Non-pigmented ciliary epithelial cell (primary cell): ENCODE measurements at places on chromosomes 6 and 20.

- no peak for DNase-seq
These were observed 8.5 kb upstream of the GDF5 start for GRCh38 chr20:35446356-35447078.

GRCh38 chr6:154318721-154319120 lies 37.9 kb downstream of the IPCEF1 start:
- DNase-seq: no peak

DNA sequence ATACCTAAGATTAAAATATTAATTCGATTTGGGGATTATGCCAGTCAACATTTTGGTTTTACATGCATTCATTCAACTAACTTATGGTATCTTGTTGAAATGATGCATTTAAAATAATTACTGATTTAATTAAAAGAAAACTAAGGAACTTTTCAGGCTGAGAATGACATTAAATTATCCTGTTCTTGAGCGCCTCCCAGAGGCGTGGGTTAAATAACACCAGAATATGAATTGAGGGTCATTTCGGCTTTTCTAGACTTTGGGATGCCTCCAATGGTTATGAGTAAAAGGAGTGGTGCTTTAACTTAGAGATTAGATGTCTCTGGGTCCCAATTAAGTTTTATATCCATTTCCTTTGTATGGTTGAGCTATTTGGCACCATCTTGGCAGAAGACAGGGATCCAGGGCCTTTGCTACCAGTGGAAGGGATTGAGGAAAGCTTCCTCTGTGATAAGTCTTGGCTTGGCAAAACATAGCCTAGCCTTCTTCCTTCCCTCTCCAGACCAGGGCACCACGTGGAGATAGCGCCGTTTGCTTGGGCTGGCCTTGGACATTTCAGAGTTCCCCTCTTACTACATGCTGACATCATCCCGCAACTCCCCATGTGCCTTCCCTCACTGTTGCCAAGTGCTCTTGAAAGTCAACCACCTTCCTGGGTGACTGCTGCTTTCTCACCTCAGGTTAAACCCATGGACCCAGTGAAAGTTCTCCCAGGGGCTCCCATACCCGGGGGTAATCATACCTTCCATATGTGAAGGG lies 28.7 kb downstream of the GNAS start:
- no peak for DNase-seq

DNA sequence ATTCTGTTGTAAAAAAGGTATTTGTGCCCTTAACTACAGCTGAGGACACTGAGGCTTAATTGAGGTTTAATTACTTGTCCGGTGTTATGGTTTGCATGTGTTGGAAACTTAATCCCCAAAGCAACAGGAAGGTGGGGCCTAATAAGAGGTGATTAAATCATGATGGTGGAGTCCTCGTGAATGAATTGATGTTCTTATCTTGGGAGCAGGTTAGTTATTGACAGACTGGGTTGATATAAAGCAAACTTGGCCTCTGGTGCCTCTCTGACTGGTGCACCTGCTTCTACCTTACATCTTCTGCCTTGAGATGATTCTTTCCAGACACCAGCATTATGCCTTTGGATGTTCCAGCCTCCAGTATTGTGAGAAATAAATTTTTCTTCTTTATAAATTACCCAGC lies 306.5 kb upstream of the HS3ST5 start:
- DNase-seq: no peak
